ENCODE measurements at places on chromosomes 7 and 10.
A peak's percentile ranks its signal among the peaks of the same experiment; 100 is the strongest.

GRCh38 chr10:100575585-100576281 lies 40.0 kb downstream of the HIF1AN start:
- DNase-seq = no peak

- no peak for DNase-seq
These were observed 113.2 kb upstream of the INHBA start for GRCh38 chr7:41816111-41816510.

GRCh38 chr7:159033956-159034355 lies 110.7 kb downstream of the VIPR2 start:
- no peak for DNase-seq

DNA sequence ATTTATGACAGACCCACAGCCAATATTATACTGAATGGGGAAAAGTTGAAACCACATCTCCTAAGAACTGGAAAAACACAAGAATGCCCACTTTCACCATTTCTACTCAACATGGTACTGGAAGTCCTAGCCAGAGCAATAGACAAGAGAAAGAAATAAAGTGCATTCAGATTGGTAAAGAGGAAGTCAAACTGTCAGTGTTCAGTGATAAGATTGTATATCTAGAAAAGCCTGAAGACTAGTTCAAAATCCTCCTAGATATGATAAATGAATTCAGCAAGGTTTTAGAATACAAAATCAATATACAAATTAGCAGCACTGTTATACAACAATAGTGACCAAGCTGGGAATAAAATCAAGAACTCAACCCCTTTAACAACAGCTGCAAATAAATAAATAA lies 6.9 kb upstream of the ZNF138 start:
- DNase-seq = no peak

DNA sequence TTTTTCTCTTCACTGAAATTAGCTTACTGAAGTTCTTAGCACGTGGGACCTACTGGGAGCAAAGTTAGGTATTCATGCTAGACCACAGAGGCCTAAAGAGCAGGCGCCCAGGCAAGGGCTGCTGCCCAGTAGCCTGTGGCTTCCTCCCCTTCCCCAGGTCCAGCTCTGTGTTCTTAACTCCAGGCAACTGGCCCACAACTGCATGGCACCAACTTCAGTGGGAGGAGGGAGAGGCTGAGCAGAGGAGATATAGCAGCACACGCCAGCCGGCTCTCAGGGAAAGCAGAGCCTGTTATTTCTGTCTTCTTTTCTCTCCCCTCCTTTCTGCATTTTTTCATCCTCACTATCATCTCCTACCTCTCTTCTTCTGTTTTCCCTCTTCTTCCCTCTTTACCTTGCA lies 67.4 kb downstream of the PCGF5 start:
- DNase-seq = no peak

GRCh38 chr10:79436066-79436849 lies 9.2 kb downstream of the ZCCHC24 start:
- DNase-seq = no peak

DNA sequence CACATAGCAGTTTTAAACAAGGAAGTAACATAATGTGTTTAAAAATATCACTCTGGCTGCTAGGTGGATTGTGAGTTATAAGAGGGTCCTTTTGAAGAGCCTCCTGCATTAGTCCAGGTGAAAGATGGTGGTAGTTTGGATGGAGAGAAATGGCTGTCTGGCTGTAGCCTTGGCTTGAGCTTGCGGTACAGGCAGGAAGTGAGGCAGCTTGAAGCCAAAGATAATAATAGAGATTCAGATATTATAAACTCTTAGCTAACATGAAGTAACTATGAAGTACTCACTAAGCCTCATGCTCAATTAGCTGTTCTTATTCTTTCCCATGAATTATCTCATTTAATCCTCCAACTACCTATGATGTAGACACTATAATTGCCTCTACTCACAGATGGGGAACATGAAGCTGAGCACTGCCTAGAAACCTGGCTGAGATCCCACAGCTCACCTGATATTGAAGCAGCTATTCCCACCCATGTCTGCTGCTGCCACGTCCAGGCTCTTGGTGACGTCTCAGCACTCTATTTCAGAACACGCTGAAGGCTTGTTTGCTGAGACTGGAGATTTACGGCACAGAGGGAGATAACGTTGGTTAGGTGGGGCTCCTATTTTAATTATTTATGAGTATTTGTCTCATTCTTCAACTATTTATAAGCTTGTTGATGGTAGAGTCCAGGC lies 10.4 kb downstream of the C10orf120 start:
- DNase-seq = no peak

DNA sequence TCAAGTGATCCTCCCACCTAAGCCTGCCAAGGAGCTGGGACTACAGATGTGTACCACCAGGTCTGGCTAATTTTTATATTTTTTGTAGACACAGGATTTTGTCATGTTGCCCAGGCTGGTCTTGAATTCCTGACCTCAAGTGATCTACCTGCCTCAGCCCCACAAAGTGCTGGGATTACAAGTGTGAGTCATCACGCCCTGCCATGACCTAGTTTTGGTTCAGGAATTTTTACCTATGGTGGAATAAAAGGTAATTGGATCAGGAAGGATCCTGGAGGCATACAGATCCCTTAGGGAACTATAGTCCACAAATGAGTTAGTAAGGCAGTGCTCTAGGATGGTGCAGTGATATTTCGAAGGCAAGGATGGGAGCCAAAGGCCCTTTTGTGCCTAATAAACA lies 717.9 kb downstream of the PHTF2 start:
- DNase-seq = no peak

GRCh38 chr7:21749378-21749777 lies 196.3 kb downstream of the CDCA7L start:
- DNase-seq = no peak

- DNase-seq = no peak
These were observed 10.3 kb upstream of the ZC3HAV1L start for GRCh38 chr7:139046143-139046542.

DNA sequence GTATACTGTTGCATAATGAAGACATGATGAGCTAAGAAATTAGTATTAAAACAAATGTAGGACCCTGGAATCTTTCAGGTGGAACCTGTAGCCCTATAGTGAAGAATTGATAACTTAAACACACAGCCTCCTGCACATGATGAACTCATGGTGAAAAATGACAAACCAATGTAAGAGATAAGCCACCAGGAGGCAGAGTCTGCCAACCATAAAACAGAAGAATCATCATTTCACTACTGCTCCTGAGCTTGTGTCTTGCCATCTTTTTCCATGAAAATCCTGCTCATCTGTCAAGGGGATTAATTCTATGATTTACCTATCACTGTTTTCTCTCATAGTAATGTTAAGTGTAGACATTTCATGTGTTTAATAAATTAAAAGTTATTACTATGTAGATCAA lies 363.9 kb downstream of the MALRD1 start:
- peak; percentile 5 for DNase-seq

DNA sequence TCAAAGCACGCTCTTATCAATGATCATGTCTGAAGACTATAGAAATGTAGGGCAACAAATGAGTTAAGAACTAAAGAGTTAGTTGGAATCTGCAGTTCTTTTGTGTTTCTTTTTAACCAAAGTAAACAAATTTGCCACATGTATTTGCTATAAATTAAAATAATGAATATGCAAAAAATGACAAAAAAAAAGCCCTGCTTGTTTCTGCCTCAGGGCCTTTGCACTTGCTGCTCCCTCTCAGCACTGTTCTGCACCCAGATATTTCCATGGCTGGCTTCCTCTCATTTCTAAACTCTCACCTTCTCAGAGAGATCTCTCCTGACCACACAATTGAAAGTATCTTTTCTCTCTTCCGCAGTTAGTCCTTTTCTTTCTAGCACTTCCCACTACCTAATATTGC lies 181.8 kb upstream of the YAE1 start:
- no peak for DNase-seq

DNA sequence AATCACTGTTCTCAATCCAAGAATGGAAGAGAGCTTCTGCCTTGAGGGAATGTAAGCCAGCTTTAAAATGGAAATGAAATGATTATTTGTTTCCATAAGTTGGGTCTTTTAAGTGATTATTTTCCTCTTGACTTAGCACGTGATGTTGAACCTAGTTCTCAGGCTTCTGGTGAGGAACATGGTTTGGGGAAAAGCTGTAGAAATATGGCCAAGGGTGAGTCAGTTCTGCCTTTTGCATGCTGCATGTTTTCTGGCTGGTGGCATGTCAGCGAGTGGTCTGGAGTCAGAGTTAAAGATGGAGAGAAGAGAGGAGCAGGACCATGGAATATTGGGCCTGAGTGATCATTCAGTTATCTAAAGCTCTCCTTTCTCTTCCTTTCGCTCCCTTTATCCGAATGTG lies 54.0 kb downstream of the DNAH11 start:
- DNase-seq = no peak

- peak; percentile 24 for DNase-seq
These were observed 102.4 kb downstream of the USP6NL start for GRCh38 chr10:11509036-11509435.

DNA sequence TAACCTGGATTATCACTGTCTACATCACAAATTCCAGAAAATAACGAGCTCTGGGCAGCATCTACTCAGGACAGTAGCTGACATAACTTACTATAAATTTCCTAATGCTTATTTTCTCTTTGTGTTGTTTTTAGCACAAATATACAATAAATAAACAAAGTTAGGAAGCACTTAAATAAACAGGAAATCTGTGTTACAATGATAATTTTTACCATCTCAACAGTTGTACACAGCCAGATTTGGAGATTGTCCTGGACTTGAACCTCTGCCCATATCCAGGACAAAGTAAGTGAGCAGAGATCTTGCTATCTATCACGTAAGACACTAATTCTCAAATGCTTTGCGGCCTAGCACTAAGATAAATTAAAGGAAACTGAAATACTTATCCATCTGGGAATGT lies 48.7 kb downstream of the TSPAN12 start:
- DNase-seq = no peak

DNA sequence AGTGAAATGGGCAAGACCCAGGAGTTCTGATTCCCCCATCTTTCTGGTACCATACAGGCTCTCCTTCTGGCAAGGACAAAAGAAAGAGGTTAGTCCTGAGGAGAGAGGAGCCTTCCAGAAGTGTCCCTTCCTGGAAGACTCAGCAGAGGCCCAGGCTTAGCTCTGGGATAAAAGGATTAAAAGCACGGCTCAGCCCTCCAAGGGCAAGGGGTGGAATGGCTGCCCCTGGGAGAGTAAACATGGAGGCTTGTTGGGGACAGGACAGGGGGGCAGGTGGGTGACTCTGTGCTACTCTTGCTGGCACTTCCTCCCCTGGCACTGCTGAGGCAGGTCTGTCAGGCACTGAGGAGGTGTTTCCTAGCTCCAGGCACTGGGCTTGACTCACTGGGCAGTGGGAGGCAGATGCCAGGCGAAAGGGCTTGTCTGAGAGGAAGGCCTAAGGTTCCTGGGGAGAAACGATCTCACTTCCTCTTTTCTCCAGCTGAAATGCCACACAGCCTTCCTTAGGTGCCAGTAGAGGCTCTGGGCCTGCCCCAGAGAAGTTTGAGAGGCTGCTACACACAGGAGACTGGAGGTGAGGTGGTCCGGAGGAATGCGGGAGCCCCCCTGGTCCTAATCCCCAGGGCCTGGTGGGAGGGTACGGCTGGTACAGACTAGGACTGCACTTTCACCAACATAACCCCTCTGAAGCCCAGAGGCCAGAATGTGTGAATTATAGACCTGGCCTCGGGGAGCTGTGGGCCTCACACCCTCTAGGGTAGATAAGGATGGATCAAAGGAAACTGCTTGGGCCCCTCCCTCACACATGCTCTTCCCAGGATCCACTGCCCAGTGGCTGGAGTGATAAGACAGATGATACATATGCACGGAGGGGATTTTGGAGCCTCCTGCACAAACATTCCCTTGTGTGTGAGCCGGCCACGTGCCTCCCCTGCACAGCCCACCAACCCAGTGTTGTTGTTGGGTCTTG lies 63.2 kb upstream of the PODXL start:
- peak; percentile 16 for DNase-seq

DNA sequence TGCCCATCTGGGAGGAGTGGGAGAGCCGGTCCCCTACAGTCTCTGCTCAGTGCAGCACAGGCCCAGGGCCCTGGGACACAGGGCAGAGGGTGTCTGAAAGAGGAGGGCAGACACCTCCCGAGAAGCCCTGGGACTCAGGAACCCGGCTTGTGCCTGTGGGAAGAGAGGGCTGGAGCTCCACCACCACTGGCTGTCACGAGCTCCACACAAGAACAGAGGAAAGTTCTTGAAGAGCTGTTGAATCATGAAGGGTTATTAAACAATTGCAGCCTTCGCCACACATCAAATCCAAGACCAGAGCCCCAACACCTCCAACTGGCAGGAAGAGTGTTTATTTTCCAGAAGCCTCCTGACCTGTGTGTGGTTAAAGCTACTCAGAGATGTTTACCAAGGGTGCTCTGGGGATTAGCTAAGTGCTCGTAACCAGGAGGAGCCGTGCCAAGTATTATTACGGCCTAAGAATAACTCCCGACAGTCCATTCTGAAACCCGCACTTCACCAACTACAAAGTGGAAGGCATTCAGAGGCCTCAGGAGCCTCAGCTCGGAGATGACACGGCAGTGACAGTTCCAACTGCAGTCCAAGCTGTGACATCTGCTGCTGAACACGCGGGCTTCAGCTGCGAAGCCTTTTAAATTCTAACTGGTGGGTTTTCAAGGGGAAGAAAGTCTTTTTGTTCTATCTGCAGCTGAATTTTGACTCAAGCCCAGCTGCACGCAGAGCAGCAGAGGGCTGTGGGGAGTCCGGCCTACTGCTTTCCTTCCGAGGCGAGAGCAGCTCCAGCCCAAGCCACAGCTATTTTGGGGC lies 75.1 kb downstream of the MAD1L1 start:
- DNase-seq = peak; percentile 97

DNA sequence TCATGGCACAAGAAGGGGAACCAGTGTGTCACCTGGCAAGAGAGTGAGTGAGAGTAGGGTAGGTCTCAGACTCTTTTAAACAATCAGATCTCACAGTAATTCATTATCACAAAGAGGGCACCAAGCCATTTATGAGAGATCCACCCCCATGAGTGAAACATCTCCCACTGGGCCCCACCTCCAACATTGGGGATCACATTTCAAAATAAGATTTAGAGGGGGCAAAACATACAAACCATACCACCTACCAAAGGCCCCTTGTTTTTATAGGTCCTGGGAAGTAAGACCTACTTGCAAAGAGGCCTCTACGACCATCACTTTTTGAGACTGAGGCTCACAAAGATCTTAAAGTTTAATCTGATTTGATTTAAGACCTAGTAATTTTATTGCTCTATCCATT lies 134.9 kb downstream of the NRCAM start:
- no peak for DNase-seq

GRCh38 chr7:67653856-67654454 lies 657.3 kb downstream of the TYW1 start:
- DNase-seq = no peak

DNA sequence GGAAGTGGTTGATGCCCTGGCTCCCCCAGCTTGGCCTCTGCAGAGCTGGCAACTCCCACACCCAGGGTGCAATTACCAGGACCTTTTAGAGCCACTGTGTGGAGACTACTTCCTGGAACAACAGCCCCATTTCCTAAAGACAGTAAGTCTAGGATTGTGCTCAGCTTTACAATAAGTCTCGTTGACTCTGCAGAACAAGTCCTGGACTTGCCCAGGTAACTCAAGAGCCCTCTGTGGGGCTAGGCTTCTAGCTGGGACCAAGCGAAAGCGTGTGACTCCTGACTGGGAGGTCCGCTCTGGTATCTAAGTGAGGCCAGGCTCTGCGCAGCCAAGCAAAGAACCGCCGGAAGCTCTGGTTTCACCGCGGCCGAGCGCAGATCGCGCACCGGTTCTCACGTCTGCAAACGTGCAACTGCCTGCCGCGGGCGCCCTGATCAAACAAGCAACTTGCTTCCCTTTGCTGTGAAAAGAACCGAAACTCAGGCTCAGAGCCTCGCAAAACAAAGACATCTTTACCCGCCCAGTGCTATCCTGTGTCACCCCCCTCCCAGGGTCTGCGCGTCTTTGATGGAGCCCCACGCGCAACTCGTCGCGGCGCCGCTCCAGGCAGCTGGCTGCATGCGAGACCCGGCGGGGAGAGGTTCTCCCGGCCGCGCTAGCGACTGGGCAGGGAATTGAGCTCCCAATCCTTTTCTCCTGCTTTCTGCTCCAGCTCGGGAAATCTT lies 4.4 kb upstream of the PDLIM1 start:
- DNase-seq = no peak
